ENCODE measurements at places on chromosomes 16 and 17.

DNA sequence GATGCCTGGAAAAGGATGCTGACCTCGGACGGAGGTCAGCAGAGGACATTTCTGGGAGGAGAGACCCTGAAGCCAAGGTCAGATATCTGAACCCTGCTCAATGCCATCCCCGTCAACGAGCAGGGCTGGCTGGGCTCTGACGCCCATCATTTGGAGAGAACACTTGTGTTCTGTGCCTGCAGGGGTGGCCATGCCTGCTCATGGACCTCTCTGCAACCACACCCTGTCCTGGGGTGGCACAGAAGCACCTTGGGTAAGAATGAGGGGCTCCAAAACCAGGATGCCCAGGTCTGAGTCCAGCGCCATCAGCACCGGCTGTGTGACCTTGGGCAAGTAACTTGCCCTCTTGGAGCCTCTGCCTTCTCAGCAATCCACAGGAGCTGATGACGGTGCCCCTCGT, 293.7 kb upstream of the FOXF1 start:
- no peak for DNase-seq

- DNase-seq = no peak
Observed at GRCh38 chr17:63596856-63597586, 3.7 kb upstream of the TACO1 start.

DNA sequence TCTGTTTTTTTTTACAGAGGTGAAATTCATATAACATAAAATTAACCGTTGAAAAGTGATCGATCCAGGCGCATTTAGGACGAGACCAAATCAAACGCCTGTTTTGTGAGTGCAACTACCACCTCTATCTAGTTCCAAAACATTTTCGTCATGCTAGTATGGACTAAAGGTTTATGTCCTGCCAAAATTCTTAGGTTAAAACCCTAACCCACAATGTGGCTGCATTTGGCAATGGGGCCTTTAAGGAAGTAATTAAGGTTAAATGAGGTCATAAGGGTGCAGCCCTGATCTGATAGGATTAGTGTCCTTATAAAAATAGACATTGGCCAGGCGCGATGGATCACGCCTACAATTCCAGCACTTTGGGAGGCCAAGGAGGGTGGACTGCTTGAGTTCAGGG, 32.8 kb upstream of the RCVRN start:
- no peak for DNase-seq

- no peak for DNase-seq
Observed at GRCh38 chr17:43967251-43967875, 13.6 kb upstream of the PYY start.

- no peak for DNase-seq
Observed at GRCh38 chr16:90081606-90081970, 4.5 kb upstream of the PRDM7 start.

GRCh38 chr17:82685291-82685690, 13.2 kb downstream of the RAB40B start:
- DNase-seq = no peak

DNA sequence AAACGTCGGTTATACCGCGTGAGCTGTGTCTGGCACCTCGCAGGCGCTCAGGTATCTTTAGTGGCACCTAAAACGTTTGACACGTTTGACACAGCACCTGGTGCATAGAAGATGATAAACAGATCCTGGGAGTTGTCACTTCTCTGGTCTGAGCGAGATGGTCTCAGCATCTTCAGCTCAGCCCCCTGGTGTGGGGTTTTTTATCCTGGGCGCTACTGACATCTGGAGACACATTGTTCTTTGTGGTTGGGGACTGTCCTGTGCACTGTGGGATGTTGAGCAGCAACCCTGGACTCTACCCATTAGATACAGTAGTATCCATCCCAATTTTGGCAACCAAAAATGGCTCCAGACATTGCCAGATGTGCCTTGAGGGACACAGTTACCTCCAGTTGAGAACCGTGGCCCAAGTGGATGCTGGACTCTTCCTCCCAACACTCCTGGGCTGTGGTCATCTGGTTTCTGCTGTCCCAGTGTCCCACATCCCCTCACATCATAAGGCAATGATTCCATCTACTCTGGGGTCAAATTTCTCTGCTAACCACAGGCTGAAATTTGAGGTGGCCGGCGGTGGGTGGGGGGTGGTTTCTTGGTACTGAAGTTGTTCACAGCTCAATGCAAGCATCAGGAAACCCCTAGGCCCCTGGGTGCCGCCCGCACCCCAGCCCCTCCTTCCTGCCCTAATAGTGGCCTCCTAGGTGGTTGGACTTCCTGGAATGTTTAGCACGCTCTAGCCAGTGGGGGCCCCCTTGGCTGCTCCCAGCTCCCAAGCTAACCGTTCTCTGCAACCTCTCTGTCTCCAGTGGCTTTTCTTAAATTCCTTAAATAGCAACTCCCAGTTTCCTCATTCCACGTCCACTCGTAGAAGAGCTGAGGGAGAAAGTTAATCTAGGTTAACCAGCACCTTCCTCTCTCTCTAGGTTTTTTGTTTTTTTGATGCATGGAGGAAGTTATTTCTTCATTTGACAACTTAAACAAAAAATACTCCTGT, 124.8 kb downstream of the ABCC1 start:
- DNase-seq = no peak
